Stimulated activated naive CD4-positive, alpha-beta T cell (primary cell): ENCODE measurements at places on chromosomes 7 and 10.

- DNase-seq, result no peak
Observed at GRCh38 chr7:13165854-13166253, 478.4 kb downstream of the ARL4A start.

DNA sequence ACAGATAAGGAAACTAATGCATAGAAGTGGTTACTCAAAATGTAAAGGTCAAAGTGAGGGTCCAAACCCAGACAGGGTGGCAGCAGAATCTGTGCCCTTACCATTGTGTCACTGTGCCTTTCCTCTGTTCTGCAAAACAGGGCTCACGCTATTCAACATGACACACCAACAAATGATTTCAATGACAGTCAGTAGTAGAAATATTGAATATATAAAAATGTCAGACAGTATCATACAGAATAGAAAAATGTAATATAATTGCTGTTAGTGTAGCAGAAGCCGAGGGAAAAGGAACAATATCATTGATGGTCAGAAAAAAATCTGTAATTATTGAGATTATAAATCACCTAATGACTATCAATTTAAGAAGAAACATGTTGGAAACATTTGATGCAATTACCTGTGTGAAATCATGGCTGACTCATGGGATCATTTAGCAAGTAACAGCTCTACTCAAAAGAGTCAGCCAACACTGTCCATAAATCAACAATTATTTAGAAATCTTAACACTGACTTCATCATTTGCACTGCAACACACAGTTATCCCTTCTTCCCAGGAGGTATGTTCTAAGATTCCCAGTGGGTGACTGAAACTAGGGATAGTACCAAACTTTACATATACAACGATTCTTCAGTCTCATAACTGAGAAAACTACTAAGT is 198.7 kb downstream of the DGKI start:
- no peak for DNase-seq

GRCh38 chr10:73586583-73586984 is 4.6 kb downstream of the USP54 start:
- DNase-seq, result no peak

DNA sequence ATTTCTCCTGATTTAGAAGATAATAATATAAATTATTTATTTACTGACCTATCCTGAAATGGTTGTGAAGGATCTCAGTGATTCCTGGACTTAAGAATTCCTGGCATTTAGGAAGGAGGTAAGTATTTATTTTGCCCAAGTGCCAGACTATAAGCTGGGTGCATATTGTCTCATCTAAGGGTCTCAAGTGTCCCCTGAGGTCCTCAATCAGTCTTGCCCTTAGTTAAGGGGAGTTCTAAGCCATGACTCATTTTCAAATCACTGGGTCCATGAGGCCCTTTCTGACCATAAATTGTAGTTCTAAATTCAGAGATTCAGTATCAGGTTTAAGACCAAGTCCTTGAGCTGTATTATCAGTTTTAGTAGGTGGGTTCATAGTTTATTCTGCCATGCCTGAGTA is 251.6 kb upstream of the MEOX2 start:
- no peak for DNase-seq

GRCh38 chr7:86667732-86668131 is 24.0 kb downstream of the GRM3 start:
- no peak for DNase-seq

DNA sequence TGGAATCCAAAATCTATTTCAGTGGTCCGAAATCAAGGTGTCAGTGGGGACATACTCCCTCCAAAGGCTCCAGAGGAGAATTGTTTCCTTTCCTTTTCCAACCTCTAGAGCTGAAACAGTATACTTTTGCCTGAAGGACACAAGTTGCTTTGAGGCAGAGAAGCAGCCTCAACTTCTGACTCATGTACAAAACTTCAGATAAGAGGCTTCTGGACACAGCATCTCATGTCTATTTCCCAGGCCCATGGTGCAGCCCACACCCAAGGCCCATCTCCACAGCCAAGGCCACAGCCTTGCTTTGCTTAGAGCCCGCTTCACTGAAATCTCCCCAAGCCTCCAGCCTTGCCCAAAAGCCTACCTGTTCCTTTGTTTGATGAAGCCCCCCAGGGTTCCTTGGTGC is 68.9 kb downstream of the ZNF467 start:
- DNase-seq, result no peak

- DNase-seq, result no peak
Observed at GRCh38 chr7:111162692-111163091, 71.8 kb downstream of the LRRN3 start.

- DNase-seq, result no peak
Observed at GRCh38 chr7:72028267-72028666, 383.9 kb downstream of the CALN1 start.

DNA sequence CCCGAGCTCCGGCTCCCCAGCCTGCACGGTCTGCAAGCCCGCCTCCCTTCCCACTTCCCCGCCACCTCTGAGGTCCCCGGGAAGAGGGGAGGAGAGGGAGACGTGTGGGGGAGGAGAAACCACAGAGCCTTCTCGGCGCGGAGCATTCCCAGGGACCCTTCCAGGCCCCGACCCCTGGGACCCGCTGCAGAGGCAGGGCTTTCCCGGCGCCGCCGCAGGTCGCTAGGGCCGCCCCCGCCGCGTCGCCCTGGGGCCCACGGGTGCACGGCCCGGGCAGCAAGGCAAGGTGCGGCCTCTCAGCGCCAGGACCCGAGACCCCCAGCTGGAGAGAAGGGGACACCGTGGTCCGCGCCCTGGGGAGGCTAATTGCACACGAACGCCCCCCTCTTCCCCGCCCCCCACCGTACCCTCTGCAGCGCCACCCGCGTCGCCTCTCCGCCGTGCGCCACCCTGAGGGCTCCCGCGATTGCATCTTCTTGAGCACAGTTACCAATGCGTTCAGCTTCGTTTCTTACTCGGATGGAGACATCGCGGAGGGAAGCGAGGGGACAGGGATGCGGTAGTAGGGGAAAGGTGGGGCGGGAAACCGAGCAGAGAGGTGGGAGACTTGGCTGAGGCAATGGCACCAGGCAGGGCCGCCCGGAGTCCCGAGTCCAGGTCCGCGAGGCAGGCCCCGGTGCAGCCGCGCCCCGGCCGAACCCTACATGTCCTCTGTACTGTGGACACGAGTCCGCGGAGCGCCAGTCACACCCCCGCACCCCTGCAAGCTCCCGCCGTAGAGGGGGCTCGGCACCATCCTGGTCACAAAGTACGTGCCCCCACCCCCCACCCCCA is 28.9 kb downstream of the SKIDA1 start:
- DNase-seq, result peak; percentile 55

GRCh38 chr7:106840342-106840741 is 24.7 kb upstream of the PIK3CG start:
- no peak for DNase-seq

GRCh38 chr10:103663802-103664201 is 170.3 kb downstream of the NEURL1 start:
- DNase-seq, result no peak

- DNase-seq, result no peak
Observed at GRCh38 chr10:71429929-71430328, 33.2 kb downstream of the CDH23 start.

DNA sequence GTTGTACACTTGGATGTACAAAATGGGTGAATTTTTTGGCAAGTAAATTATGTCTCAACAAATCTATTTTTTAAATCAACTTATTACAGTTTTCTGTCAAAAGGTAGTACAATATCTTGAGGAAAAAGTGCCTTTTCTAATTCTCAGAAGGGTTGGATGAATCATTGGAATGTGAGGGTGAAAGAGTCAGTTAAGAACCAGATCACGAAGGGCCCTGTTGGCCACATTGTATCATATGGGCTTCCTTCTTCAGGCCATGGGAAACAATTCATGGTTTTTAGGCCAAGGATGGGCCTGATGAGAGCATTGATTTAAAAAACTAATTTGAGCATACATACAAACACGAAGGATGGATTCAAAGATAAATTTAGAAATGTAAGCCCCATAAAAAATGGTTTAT is 503.7 kb downstream of the TNS3 start:
- DNase-seq, result no peak

DNA sequence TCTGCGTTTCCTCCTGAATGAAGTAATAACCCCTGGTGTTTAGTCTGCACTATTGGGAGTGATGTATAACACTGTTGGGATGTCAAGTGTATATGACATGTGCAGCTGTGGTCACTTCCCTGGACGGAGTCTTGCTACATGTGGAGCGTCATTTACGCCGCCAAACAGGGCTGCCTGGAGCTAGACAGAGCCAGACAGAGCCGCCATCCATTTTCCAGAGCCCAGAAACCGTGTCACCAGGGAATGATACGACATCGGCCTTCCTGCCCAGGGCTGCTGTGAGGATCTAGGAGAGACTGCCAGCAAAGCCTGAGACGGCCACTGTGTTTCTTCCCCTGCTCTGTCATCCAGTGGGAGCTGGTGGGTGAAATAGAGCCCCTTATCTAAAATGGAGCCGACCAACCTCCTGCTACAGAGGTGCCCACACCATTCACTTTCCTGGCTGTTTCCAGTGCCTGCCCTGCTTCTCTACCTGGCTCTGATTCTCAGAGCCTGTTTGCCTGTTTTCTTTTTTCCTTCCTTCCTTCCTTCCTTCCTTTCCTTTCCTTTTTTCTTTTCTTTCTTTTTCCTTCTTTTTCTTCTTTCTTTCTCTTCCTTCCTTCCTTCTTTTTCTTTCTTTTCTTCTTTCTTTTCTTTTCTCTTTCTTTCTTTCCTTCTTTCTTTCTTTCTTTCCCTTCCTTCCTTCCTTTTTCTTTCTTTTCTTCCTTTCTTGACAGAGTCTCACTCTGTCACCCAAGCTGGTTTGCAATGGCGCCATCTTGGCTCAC is 13.3 kb upstream of the FGFR2 start:
- DNase-seq, result no peak

- no peak for DNase-seq
Observed at GRCh38 chr7:81533426-81533825, 236.4 kb downstream of the HGF start.

GRCh38 chr10:15505329-15505728 is 134.2 kb upstream of the FAM171A1 start:
- DNase-seq, result no peak

DNA sequence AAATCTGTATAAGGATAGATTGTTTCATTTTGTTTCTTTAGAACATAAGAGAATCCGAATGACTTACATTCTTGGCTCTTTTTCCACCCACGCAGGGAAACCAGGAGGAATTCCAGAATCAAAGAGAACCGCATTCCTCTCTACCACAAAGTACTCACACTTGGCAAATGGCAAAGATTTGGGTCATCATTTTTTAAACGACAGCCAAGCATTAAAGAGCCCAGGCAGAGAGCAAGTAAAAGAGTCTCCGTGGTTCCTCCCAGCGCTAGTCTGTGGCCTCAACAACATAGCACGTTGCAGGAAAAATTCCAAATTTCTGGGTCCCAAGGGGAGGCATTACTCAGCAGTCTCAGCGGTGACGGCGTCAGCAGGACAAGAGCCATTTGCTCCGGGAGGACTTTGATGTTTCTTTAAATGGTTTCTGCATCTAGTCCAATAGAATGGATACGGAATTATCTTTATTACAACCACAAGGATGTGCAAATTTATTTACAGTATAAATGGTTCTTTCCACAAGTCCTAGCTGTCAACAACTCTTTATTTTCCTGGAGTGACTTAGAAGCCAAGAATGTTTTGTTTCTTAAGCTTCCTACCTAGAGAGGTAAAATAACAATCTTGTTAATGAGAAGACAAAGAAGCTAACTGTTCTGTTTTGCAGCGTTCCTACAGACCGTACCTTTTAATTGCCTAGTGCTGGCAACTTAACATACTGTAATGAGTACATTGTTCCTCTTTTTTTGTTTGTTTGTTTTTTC is 232.5 kb downstream of the SKIDA1 start:
- DNase-seq, result no peak

GRCh38 chr10:81040940-81041339 is 503.2 kb downstream of the SH2D4B start:
- DNase-seq, result no peak

DNA sequence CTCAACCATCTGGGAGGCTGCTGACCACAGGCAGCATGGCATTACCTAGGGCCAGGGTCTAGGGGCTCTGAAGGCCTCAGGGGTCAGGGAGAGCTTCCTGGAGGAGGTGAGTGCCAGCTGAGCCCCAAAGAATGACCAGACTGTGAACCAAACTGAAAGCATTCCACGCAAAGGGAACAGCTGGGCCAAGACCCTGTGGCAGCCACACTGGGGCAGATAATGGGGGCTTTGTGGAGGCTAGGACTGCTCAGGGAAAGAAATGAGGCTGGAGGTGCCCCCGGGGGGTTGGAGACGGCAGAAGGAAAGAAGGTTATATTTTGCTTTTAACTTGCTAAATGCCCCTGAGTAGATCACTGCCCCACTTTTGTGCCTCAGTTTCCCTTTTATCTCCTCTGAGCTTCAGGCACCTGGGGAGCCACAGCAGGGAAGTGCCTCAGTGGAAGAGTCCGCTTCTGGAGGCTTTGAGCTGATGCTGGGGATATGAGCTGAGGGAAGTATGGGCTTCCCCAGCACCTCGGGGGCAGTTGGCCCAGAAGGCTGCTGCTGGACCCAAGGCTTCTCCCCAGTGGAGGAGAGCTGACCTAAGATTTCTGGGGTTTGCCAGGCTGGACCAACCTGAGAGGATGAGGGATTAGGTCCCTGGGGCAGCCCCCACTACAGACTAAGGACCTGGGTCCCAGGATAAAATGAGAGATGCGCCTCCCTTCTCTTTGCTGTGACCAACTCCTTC is 57.8 kb downstream of the ZMIZ1 start:
- no peak for DNase-seq
